ENCODE measurements at places on chromosomes 3 and 15. TPM values are rescaled to one million over a fixed set of nuclear protein-coding genes. Genes with fewer than 3 reads are reported as not detected.

The IGF1R gene
- total RNA-seq = 23.4 TPM

The SLC28A1 gene
- total RNA-seq = not detected

The PYGO1 gene
- not detected for total RNA-seq

The ABI3BP gene
- not detected for total RNA-seq

DNA sequence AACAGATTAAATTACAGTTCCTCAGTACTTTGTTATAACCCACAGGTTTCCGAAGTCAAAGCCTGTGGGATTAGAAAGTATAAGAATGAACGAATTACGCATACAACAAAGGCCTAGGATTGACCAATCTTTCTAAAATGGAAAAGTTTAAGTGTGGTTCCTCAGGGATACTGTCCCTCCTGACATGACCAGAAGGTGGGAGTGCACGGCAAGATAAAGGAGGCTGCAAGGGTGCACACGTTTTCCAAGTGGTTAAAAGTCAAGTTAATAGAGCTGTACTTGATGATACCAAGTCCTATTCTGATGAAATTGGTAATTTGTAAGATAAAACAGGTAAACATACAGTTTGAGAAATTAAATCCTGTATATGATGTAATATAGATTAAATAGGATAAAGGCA, 96.2 kb downstream of the ALDH1A2 start:
- DNase-seq = no peak
- no peaks in the 10 kb centered on the region for H3K36me3 ChIP-seq
- H3K27ac ChIP-seq = no peak overlapping the region
- H3K4me1 ChIP-seq = no peaks in the 10 kb centered on the region
- H3K4me3 ChIP-seq = no peak overlapping the region
- peaks cover 11% of the 10 kb centered on the region for H3K27me3 ChIP-seq

GRCh38 chr3:112233083-112233482, 60.9 kb downstream of the SLC9C1 start:
- no peaks in the 10 kb centered on the region for H3K36me3 ChIP-seq
- no peak overlapping the region for H3K27ac ChIP-seq
- no peaks in the 10 kb centered on the region for H3K4me1 ChIP-seq
- no peak for DNase-seq
- H3K4me3 ChIP-seq = no peak overlapping the region

DNA sequence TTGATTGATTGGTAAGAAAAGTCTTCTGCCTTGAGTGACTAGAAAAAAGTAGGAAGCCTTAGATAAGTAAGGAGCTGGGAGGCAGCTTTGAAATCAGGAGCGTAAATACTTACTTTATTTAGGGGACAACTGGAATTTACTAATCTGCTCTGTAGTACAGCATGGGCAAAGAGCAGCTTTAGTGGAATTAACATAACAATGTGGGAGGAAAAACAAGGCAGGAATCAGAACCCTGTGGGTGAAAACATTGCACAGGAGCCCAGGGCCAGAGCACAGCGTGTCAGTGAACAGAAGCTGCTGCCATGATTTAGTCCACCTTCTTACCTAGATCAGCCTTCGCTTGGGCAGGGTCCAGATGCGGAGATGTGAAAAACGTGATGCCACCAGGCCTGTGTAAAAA, 14.6 kb downstream of the FMN1 start:
- peaks cover 3% of the 10 kb centered on the region for H3K27me3 ChIP-seq
- no peak overlapping the region for H3K4me3 ChIP-seq
- no peak for DNase-seq
- no peaks in the 10 kb centered on the region for H3K4me1 ChIP-seq

- no peak overlapping the region for H3K4me3 ChIP-seq
- peaks cover 12% of the 10 kb centered on the region for H3K4me1 ChIP-seq
- no peak overlapping the region for H3K27ac ChIP-seq
- H3K27me3 ChIP-seq = no peaks in the 10 kb centered on the region
- peaks cover 3% of the 10 kb centered on the region for H3K36me3 ChIP-seq
Observed at GRCh38 chr3:51622413-51622812, 48.6 kb upstream of the TEX264 start.

DNA sequence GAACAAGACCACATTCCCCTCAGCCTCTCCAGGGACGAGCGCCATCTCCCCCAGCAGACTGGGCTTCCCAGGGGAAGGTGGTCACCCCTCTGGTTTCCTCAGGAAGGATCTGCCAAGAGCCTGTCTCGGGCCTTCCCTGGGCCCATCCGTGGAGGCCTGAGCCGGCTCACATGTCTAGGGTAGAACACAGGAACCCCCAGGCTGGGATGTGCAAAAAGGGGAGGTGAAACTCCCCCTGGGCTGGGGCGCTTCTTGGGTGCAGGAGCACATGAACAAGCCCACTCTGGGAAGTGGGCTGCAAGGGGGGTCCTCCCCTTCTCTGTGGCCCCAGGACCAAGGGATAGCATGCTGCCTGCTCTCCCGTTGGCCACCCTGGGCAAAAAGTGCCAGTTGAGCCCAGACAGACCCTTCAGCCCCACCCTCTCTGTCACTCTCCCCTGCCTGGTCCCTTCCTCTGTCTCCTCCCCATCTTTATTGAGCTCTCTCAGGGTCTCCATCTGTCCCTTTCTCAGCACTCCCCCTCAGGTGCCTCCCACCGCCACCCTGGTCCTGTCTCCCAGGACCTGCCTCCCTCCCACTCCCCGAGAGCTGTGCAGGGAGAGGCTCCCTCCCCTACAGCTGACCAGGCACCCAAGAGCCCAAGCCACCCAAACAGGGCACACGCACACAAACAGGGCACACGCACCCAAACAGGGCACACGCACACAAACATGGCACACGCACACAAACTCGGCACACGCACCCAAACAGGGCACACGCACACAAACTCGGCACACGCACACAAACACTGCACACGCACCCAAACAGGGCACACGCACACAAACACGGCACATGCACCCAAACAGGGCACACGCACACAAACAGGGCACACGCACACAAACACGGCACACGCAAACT, 864 bp downstream of the SEMA3G start:
- no peaks in the 10 kb centered on the region for H3K36me3 ChIP-seq
- no peak overlapping the region for H3K4me3 ChIP-seq
- peaks cover 7% of the 10 kb centered on the region for H3K4me1 ChIP-seq
